ENCODE measurements at places on chromosomes 13 and 19. TPM values are rescaled to one million over a fixed set of nuclear protein-coding genes. Genes with fewer than 3 reads are reported as not detected.

- DNase-seq: no peak
Observed at GRCh38 chr13:37561031-37561430, 37.5 kb downstream of the POSTN start.

The KLF12 gene
- 12.1 TPM for total RNA-seq

- DNase-seq: no peak
Observed at GRCh38 chr13:40508127-40508526, 158.3 kb downstream of the FOXO1 start.

- DNase-seq: peak; percentile 99
Observed at GRCh38 chr13:51452361-51453206, at the start of gene INTS6. Gene INTS6, minus strand, starts transcription at chr13:51453036. Its CDS starts 511 bp downstream, at chr13:51452525.

DNA sequence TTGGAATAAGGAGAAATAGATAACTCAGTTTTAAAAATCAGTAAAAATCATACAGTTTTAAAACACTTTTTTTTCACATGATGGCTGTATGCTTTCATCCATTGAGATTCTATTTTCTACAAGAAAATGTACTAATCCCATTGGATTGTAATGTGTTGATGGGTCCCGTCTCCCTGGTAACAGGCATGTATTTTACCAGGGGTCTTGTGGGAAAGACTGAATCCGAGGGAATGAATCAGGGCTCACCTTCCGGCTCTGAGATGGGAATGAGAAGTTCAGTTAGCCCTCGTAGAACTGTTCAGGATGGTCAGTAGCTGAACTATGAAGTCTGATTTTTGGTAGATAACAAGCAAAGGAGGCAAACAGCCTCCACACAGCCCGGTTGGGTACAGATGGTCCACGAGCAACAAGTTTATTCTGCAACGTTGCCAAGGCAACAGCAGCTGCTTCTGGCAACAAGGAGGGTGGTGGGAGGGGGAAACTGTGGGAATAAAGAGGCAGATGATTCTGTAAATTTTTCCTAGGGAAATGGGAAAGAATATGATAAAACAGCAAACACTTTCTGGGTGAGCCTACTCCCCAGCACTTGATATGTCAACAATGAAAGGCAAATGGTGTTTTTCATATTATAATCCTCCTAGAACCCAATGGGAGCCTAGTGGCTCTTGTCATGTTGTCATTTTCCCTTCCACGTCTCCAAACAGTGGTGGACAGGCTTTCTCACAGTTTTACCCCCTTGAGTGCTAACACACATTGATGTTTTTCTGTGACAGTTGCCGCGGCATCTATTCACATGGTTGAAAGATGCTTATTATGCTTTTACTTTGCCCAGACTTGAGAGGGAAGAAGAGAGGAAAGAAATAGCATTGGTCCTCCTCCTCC is 12.4 kb upstream of the SIAH3 start:
- no peak for DNase-seq

The CILP2 gene
- total RNA-seq: 5.9 TPM

DNA sequence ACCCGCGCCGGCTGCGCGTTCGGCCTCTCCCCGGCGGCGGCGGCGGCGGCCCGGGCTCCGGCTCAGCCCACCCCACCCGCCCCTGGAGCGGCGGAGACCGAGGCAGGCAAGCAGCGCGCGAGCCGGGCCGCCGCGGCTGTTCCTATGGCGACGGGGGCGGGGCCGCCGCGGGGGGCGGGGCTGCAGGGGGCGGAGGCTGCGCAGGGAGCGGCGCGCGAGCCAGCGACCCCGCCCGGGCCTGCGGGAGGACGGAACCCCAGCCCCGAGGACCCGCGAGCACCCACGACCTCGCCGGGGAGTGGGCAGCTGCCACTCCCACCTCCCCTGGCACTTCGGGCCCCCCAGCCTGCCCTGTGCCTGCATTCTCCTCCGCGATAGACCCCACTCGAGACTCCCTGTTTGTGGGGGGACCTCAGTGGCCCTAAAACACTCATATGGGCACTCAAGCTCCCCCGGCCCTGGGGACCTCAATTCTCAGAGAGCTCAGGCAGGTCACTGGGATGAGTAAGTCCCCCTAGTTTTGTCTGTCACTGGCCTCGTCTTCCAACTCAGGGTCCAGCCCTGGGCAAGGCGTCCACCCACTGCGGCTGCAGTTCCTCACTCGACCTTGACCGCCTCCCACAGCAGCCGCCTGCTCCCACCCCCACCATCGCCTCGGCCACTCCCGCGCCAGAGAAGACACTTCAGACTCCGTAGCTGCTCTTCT is at the start of gene CTXN1:
Gene CTXN1, minus strand, starts transcription at position 115 of the 706 bp plus-strand sequence. CDS start 597 bp downstream, outside the sequence.
- DNase-seq: no peak

The EID2B gene
- total RNA-seq: 3.4 TPM

GRCh38 chr19:17996826-17997316 is 11.1 kb upstream of the ARRDC2 start:
- peak; percentile 99 for DNase-seq

DNA sequence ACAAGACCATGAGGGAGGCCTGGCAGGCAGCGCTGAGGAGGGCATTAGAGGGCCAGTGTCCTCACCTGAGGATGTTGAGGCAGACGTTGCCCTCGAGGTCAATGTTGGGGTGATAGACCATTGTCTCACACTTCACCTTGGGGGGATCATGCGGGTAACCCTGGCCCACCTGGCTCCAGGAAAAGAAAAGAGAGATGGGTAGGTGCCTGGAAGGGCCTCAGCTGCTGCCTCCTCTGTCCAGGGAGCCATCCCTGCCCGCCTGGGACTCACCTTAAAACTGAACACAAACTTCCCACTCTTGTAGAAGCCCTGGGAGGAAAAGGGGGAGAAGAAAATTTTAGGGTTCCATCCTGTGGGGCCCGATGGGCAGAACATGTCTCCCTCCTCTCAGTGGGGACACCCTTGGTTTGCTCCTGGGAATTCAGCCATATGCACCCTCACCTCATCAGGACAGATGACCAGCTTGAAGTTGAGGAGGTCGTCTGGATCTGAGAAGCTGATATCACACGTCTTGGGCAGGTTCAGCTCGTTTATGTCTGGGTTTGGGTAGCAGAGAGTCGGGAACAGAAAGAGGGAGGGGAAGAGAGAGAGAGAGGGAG is 1.7 kb downstream of the UBE2M start:
- DNase-seq: no peak

The IFNL1 gene
- not detected for total RNA-seq

The BIVM gene
- total RNA-seq: 5.4 TPM

The PDE4C gene
- 2.3 TPM for total RNA-seq

- no peak for DNase-seq
Observed at GRCh38 chr13:40313269-40314200, 352.9 kb downstream of the FOXO1 start.

- no peak for DNase-seq
Observed at GRCh38 chr13:60925686-60926085, 490.0 kb downstream of the PCDH20 start.

The ZNF681 gene
- total RNA-seq: 7.9 TPM

- no peak for DNase-seq
Observed at GRCh38 chr13:38667526-38668109, 19.3 kb upstream of the FREM2 start.

The COX7A1 gene
- 0.60 TPM for total RNA-seq

- no peak for DNase-seq
Observed at GRCh38 chr19:36972571-36972970, 56.4 kb downstream of the ZNF568 start.
